ENCODE measurements at places on chromosomes 5 and 9.

GRCh38 chr9:79257228-79257781 lies 314.5 kb upstream of the TLE4 start:
- DNase-seq, result no peak

- no peak for DNase-seq
Observed at GRCh38 chr9:94977416-94977815, 250.9 kb downstream of the AOPEP start.

DNA sequence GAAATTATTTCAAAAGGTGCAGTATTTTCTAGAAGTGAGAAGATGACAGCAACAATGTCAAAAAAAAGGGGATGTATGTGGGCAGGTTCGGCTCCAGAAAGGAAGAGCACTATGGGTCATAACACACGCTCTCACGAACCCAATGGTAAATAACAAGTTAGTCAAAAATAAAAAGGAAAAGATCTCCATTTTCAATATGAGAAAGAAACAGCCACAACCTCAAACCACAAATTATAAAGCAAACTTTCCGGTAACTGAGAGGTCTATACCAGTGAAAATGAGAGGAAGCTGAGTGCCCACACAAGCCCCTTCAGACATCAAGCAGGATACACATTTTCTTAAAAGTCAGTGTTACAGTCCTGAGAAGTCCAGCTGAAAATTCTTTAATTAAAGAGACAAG lies 398.5 kb upstream of the RPS23 start:
- DNase-seq, result no peak

DNA sequence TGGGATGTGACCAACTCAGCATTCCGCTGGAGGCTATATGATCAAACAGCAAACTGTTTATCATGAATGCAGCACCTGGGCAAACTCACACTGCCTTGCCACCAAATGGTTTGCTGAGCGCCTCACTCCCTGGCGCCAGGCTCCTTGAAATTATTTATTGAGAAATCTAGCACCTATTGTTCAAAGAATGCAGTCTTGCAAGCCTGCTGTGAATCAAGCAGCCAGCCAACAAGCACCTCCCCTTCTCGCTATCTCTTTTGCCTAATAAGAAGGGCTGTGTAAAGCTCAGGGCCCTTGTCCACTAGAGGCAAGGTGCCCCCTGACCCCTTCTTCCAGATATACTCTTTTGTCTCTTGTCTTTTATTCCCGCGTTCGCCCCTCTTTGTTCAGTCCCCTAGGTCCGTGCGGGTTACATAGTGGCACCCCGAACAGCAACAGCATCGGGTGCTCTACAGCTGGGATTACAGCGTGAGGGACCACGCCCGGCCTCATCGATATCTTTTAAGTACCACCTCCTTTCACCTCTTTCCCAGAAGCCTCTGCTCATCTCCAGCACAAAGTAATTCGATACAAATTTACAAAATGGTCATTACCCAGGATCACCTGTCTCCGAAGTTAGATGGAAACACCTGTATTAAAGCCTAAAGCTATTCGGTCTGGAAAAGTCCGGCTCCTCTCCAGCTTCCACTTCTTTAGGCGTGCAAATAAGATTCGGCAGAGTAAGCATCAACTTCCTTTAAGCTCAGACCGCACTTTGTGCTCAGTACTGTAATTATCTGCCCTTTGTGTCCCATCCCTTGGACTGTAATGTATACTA lies 896 bp downstream of the RIGI start:
- no peak for DNase-seq

GRCh38 chr5:16570121-16570815 lies 46.5 kb downstream of the RETREG1 start:
- DNase-seq, result no peak

DNA sequence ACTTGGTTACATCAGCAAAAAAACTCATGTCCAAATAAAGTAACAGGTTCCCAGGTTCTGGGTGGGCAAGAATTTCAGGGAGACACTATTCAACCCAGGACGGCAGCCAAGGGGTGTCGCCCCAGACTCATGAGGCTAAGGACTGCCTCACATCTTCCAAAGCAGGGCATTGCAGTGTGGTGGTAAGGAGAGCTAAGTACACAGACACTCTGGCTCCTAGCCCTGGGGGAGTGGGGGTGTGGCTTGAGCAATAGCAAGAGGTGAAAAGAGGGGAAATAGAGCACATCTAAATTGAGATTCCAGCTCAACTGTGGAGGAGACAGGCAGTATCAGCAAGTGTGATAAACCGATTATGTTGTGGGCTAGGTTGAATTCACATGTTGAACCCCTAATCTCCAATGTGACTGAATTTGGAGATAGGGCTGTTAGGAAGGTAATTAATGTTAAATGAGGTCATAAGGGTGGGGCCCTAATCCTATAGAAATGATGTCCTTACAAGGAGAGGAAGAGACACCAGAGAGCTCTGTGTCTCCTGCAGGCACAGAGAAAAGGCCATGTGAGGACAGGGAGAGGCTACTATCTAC lies 49.9 kb upstream of the MARCHF11 start:
- DNase-seq, result no peak

- no peak for DNase-seq
Observed at GRCh38 chr9:115278326-115279035, 160.5 kb upstream of the TNC start.

- no peak for DNase-seq
Observed at GRCh38 chr5:139183502-139183901, 14.7 kb downstream of the SIL1 start.

- DNase-seq, result no peak
Observed at GRCh38 chr9:23492126-23493002, 333.7 kb downstream of the ELAVL2 start.

DNA sequence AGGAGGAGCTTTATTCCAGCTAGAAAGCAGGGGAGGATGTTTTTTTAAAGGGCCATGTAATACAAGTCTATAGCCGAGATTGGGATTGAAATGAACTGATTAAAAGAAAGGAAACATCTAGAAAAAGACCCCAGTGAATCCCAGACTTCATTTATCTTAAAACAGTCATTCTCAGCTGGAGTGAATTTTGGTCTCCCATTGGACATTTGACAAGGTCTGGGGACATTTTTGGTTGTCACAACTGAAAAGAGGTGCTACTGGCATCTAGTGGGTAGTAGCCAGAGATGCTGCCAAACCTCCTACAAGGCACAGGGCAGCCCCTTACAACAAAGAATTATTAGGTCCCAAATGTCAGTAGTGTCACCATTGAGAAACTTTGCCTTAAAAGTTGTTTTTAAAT lies 16.3 kb upstream of the SPINK4 start:
- no peak for DNase-seq

DNA sequence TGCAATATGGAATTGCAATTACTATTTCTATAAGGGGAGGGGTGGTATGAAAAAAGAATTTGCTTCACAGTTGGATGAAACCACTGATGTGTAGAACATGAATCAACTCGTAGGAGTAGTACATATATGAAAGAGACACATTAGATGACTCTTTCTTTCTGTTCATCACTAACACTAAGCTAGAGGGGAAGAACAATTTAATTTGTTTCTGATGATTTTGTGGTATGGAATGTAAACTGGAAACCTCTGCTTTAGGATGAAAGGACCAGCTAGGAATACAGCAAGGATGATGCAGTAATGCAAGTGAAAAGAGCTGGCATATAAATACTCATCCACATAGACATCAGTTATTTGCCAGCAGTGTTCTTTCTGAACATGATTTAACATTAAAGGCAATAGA lies 113.4 kb downstream of the PAPPA start:
- no peak for DNase-seq

DNA sequence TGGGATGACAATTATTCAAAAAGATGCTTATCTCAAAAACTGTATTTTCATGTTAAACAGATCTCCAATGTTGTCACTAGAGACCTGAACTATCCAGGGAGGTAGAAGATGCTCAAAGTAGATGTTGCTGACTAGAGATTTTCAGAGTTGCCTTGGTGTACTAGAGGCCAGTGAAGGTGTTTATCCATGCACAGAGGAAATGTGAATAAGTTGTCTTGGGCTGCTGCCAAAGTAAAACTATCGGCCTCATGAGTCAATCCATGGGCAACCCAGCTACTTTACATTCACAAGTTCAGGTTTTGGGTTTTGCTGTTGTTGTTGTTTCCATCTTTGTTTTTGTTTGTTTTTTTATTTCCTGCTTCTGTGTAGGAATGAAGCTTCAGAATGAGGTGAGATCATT lies 141.1 kb upstream of the RANBP3L start:
- no peak for DNase-seq

GRCh38 chr5:69265931-69266330 lies 31.2 kb downstream of the CDK7 start:
- no peak for DNase-seq

DNA sequence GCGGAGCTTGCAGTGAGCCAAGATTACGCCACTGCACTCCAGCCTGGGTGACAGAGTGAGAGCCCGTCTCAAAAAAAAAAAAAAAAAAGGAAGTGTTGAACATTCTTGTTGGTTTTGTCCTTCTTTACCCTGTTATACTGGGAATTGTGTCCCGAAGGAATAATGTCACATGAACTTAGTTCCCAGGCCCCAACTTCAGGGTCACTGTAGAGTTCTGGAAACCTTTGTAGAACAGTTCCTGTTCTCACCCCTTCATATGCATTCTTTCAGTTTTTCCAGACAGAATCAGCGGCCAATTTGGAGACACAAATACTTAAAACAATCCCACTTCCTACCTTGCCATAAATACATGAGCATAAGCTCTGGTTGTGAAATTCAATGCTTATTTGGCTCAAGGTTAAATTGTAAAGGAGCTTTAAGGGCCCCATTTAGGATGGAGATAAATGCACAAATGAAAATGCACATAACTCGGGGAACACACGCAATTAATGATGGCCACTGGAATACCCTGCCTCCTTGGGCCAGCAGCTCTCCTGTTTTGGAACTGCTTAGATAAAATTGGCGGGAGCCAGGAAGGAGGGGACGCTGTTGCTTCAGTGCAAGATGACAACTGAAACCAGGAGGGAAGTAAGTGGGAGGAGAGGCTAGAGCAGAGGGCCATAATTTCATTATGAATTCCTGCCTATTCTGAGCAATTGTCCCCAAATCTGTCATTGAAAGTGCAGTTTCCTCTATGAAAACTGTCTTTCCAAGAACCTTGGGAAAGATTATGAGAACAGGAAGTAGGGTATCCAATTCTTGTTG lies 153.7 kb downstream of the FGF1 start:
- DNase-seq, result no peak

GRCh38 chr5:1844708-1845436 lies 37.9 kb downstream of the IRX4 start:
- no peak for DNase-seq

DNA sequence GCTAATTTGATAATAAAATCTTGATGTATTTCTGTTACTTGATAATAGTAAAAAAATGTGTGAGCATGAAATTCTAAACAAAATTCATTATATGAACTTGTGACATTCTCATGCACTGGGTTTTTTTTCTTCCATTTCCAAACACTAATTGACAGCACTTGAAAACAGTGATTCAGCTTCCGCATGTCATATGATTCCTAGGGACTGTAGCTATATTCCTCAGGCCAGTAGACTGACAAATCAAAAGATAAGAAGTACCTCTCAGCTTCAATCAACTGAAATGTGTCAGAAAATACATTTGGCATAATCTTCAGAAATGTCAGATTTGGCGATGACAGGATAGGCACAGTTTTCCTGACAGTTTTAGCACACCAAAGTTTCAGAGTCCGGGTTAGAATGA lies 52.5 kb downstream of the EFNA5 start:
- DNase-seq, result no peak

- no peak for DNase-seq
Observed at GRCh38 chr5:1744393-1745122, 55.1 kb downstream of the MRPL36 start.

- DNase-seq, result peak; percentile 19
Observed at GRCh38 chr9:113876151-113876992, at the start of gene ZNF618. Gene ZNF618, plus strand, starts transcription at chr9:113876309. Its CDS starts 72 bp downstream, at chr9:113876381.

- DNase-seq, result no peak
Observed at GRCh38 chr9:130659699-130660248, 4.6 kb upstream of the PRDM12 start.
